ENCODE measurements at places on chromosomes 2 and 18.
A peak's percentile ranks its signal among the peaks of the same experiment; 100 is the strongest.

- DNase-seq, result no peak
Observed at GRCh38 chr2:40118622-40119021, 333.3 kb downstream of the SLC8A1 start.

- no peak for DNase-seq
Observed at GRCh38 chr2:241808051-241808720, 807 bp upstream of the NEU4 start.

GRCh38 chr2:213733893-213734292 is 449.6 kb downstream of the SPAG16 start:
- no peak for DNase-seq

DNA sequence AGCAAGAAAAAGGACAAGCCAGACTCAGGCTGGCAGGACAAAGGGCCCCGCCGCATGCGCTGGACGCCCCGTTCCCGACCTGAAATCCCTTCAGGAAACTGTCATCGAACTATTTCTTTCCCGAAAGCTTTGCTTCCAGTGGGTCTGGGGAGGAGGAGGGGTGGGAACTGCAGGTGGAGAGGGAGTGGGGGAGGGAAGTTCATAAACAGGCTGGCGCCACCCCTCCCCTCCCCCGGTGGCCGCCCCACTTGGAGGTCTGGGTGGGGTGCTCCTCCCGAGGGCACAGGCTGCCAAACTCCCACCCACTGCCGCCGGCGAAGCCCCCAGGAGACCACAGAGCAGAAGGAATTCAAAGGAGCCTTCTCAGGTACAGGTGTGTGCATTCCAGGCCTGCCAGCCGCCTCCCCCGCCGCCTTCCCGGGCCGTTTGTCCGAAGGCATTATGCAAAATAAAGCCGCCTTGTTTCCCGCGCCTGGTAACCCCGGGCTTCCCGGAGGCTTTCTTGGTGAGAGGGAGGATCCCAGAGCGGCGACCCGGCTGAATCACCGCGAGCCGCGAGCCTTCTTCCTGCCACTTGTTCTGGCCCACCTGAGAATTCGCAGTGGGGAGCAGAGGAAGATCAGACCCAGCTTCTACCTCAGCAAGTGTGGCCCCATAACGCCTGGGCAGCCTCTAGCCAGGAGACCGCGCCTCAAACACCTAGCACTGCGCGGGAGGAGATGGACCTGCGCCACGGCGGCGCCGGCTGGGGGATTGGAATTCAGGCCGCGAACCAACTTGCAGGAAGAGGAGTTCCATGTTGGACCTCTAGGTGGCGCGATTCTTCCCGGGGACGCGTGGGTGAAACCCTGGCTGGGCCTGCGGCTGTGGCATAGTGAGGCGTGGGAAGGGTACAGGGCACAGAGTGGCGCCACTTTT is 101.9 kb downstream of the FOXI3 start:
- DNase-seq, result peak; percentile 49

DNA sequence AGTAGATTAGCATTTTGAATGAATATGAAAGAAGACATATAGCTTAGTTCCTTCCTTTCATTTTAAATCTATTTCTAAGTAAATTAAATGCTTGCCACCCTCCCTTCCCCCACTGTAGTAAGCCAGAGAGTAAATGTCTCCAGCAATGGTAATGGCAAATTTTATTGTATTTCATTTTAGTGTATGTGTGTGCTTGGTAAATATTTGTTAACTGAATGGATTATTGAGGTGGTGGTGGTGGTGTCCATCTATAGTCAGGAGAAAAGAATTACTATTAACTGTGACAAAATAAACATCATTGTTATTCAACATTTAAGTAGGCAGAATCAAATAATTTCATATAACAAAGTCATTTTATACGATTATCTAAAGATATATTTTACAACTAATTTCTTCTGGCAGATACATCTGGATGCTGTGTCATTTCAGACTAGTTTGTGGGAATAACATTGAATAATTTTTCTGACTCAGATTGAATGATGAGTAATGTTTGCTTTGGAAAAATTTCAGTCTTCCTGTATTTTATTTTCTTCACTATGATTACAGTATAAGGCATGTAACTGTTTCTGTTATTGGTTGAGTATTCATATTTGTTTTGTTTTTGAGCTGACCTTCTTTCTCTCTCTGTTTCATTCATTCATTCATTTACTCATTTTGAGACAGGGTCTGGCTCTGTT is 18.3 kb downstream of the ASXL3 start:
- peak; percentile 64 for DNase-seq

DNA sequence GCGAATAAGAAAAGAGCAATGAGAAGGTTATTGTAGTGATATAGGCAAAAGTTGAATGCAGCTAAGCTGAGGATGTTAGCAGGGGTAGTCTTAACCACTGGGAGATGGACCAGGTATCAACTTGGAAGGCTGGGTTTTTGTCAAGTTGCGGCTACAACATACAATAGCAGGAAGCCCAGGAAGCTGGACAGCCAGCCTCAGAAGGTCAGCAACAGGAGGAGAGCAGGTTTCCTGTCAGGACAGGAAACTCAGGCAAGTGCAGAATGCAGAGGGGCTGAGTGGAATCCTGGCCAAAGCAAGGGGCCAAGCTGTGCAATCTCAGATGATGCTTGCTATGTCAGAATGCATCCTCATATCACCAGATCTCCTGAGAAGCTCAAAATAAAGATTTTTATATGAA is 530.0 kb upstream of the ID2 start:
- DNase-seq, result no peak

- no peak for DNase-seq
Observed at GRCh38 chr2:39781697-39782096, 2.6 kb upstream of the THUMPD2 start.

DNA sequence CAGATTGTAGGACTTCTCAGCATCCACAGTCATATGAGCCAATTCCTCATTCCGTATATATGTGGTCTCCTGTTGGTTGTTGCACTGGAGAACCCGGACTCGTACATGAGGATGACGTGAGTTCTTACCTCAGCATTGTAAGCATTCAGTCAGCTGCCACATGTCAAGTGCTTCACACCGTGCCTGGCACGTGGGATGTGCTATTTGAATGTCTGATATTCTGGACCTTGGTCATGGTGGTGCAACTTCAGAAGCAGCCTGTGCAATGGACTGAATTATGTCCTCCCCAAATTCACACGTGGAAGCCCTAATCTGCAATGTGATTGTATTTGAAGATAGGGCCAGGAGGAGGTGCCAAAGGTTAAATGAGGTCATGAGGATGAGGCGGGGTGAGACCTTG is 32.1 kb downstream of the PTGR3 start:
- no peak for DNase-seq

GRCh38 chr2:199989822-199990221 is 34.4 kb downstream of the MAIP1 start:
- no peak for DNase-seq
